MV-4-11 (cell line): ENCODE measurements at places on chromosomes 7 and 10.

DNA sequence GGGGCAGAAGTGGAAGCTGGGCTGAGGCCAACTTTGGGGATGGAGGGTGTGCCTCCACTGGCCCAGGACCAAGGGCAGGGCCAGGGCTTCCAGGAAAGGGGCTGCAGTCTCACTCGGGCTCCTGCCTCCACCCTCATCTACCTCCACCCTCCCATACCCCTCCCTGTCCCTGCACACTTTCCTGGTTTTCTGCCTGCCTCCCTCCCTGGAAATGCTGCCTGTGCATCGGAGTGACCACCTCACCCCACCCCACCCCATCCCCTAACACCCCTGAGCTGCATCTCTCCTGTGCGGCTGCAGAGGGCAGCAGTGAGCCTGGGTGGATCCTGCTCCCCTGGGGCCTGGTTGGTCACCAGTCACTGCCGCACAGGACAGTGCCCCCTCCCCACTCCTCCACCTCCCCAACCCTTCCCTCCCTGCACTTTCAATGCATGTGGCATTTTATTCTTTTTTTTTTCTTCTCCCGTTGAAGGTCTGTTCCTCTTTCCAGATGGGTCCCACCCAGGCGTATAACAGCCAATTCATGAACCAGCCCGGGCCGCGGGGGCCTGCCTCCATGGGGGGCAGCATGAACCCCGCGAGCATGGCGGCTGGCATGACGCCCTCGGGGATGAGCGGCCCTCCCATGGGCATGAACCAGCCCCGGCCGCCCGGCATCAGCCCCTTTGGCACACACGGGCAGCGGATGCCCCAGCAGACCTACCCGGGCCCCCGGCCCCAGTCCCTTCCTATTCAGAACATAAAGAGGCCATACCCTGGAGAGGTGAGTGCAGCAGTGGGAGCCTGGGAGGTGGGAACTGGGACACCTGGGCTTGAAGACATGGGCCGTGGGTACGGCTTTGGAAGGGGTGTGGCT is 54.1 kb upstream of the PPIF start:
- DNase-seq = peak; percentile 39

DNA sequence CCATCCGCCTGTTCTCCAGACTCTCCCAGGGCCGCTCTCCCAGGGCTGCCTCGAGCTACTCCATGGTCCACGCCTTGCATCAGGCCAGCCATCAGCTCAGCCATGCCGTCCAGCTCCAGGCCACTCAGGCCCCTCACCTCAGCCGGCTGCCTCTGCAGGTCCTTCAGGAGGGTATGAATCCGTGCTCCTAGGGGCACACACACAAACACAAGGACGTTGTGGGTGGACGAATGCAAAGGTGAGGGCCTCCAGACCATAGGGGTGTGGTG is 449.4 kb downstream of the PTPRN2 start:
- no peak for DNase-seq

GRCh38 chr10:53009961-53010907 is 237.7 kb upstream of the MBL2 start:
- DNase-seq = no peak

- no peak for DNase-seq
Observed at GRCh38 chr10:28564905-28565304, 32.0 kb downstream of the WAC start.

DNA sequence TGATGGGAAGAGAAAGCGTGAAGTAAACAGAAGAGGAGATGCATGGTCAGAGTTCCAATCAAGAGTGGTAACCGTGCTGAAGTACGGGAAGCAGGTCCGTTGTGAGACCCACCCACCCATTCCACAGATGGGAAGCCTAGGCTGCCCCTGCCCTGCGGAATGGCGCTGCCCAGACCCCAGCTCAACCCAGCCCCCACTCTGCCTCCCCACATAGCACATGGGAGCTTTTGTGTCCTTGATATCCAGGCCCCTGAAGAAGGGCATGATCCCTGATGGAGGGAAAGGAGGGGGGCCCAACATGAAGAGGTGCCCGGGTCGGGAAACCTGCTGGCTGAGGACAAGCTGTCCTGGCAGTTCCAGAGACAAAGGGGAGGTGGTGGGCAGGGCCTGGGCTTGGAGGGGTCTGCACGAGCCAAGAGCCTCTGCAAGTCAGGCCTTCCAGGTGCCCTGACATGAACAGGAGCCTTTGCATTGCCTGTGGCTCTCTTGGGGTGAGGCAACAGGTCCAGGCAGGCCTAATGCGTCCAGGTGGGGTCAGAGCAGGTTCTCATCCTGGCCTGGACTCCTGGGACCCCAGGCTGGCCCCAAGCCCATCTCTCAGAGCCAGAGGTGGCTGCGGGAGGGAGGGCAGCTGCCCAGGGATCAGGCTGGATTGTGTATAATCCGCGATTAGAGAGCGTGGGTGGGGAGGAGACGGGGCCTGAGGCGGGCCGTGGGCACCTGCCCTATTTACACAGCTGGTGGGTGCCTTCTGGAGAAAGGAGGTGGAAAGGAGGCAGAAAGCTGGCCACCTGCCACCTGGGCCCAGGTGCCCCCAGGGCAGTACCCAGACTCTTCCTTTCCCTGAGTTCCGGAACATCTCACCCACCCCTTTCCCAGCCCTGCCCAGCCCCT is 23.5 kb downstream of the YKT6 start:
- no peak for DNase-seq

DNA sequence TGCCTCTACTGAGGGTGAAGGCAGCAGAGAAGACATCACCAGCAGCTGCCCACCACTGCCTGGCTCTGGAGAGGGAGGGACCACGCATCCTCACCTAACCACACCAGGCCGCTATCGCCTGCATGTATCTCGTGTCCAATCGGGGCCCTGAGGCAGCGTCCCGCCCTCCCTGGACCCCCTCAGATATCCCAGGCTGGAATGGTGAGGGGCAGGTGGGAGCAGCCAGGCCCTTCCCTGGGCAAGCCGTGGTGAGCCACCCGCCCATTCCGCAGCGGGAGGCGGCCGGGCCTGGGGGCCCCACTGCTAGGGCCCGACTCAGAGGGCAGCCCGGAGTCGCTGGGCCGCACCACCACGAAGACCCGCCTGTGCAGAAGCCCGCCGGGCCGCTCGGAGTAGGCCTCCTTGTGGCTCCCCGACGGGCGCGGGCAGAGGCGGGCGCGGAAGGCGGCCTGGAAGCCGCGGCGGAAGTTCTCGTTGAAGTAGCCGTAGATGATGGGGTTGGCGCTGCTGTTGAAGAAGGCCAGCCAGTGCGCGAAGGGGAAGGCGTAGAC is 21.6 kb upstream of the PPA1 start:
- no peak for DNase-seq

- DNase-seq = no peak
Observed at GRCh38 chr10:130300608-130301020, 164.4 kb downstream of the GLRX3 start.

DNA sequence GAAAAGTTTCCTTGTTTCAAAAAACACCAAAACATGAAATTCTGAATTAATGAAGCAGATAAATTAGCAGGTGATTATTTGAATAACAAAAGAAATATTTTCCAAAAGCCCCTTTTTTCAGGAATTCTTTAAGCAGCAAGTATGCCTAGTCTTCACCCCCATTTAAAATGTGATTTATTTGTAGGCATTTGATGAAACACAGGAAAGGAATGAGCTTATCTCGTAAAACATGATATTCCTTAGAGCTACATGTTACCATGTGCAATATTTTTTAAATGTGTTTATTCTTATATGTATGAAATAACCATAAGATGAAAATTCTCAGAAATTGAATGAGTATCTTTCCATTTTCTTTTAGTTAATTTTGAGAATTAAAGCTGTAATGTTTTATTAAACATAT is 106.1 kb downstream of the CHN2 start:
- no peak for DNase-seq

DNA sequence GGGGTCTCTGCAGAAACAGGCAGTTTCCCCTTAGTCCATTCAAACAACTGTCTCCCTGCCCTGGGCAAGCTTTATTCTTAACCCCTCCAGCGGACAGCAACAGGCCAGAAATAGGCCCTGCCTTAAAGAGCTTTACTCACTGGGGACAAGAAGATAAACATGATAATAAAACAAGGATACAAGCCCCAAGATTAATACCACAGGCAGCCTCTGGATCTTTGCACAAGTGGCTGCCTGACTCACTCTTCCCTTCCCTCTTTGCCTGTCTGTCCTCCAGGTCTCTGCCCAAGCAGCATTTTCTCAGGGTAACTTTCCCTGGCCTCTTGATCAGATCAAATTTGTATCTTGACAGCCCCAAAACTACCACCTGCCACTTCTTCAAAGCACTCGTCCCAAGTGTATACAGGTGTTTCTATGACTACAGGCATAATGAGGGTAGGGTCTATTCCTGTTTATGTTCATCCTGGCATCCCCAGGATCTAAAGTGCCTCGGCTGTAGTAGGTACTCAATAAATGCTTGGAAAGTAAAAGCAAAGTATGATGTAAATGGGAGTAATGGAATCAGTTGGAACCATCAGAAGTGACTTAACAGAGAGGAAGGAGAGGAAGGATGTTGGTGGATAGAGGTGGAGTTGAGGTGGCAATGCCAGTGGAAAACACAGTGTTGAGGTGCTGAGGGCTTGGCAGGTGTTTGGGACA is 7.0 kb upstream of the CAMK2G start:
- DNase-seq = no peak

DNA sequence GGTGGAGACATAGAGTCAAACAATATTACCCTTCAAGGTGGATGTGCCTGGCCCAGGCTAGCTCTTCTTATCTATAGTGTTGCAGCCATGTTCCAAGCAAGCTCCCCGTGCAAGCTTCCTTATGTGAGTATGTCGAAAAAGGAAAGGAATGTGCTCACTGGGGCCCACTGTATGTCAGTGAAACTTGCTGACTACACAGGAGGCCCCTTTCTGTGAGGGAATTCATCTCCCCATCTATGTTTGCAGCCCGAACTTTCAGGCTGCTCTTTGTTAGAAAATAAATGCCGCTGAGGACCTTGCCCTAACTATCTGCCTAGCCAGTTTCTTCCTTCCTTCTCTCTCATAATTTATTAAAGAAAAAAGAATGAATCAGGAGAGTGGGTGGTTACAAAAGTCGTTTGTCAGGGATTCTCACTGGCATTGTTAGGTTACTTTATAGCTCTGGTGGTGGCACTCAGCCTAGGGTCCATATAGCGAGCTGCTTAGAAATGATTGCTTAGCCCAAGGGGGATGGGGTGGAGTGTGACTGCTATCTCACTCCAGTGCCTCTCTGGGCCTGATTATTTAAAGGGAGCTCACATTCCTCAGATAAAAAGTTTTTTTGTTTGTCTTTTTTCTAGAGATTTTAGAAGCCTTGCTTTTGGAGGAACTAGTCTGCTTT is 302.1 kb downstream of the ABCA13 start:
- no peak for DNase-seq

DNA sequence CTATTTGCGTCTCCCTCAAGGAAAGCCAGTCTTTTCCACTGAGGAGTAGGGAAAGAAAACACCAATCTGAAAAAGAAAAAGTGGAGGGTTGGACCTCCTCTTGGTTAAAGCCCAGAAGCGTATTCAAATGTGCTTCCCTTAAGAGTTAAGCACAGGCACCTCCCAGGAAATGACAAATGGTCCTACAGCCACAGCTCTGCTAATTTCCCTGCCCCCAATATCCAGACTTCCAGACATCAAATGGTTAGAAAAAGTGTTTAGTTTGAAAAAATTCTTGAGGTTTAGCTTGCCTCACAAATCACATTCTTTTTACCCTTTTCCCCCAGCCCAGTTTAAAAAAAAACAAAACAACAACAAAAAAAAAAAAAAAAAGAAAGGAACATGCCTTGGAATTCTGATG is 19.0 kb upstream of the COL1A2 start:
- no peak for DNase-seq

DNA sequence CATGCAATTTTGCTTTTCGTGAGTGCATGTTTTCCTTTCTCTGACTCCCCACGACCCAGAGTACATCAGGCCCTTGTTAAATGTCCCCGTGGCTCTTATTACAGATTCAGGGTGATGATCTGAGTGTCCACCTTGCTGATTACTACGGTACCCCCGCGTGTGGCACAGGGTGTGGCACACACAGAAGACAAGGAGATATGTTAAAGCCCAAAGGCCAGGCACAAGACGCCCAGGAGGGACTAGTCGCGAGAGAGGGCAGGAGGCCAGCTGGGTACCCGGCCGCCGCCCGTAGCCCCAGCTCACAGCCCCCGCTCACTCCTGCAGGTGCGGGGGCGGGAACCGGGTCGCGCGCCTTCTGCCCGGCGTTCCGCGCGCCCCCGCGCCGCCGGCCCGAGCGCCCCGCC is 281 bp upstream of the EXOC6 start:
- DNase-seq = no peak

DNA sequence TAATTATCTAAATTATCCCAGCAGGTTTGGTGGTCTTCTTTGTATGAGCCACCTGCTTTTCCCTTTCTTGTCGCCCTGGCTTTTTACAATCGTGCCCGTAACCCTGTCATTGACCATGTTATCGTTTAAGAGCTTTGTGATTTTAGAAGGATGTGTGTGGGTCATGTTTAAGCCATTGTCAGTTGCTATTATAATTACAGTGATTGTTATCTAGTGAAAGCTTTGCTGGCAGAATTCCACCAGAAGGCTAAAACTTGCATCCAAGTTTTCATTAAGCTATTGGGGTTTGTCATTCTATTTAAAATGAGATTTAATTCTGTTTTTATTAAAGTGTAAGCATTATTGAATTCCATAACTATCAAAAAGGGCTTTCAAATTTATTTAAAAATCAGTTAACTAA is 354.2 kb upstream of the TMEM229A start:
- no peak for DNase-seq

- peak; percentile 96 for DNase-seq
Observed at GRCh38 chr7:50268990-50269389, 35.5 kb upstream of the IKZF1 start.

- no peak for DNase-seq
Observed at GRCh38 chr7:111229916-111230315, 139.0 kb downstream of the LRRN3 start.

DNA sequence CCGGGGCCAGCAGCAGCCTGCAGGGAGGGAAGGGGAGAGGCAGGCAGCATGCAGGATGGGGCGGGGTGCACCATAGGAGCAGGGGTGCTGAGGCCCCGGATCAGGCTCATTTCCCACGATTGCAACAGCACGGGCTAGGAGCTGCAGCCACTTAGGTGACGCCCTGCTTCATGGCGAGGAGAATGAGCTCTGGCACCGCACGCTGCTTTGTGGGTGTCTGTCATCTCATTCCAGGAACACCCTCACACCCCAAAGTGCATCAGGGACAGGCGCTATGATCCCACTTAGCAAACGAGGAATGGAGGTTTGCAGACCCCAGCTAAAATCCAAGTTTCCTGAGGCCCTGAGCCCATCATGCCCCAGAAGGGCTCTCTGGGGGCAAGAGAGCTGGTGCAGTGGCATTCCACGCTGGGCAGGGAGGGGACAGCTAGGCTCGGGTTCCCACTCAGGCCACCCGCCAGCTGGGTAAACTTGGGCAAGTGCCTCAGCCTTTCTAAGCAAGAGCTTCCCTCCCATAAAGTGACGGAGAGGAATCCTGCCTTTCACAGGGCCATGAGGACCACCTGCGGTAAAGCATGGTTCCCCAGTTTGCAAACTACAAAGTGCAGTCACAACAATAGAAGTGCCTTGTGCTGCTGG is 9.3 kb downstream of the KCNH2 start:
- no peak for DNase-seq

GRCh38 chr10:132657127-132657706 is 119.6 kb downstream of the INPP5A start:
- no peak for DNase-seq

DNA sequence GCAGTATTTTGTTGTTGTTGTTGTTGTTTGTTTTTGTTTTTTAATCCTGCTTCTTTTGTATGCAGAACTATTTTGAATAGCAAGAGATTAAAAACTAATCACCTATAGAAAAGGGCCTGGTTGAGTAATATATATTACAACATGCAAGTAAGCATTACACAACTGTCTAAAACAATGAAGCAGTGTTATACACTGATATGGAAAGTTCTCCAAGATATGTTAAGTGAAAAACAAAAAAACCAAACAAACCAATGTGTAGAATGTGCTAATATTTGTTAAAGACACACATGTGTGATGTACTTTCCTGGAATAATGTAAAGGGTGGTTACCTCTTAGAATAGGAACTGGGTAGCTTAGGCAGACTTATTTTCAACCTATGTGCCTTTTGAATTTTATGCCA is 117.4 kb downstream of the ZNF365 start:
- DNase-seq = no peak
